KBM-7 (cell line): ENCODE measurements at places on chromosomes 11 and 22.

DNA sequence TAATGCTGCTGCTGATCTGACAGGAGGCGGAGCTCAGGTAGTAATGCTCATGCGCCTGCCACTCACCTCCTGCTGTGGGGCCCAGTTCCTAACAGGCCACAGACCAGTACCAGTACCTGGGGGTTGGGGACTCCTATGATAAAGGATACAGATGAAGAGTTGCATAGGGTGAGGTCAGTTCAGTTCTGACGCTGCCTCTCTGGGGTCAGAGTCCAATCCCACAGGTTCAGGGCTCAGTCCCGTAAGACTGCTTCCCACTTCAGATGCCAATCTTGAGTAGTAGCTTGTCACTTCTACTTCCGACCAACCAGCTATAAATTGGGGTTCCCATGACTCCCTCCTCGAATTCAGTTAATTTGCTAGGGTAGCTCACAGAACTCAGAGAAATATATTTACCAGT is 8.6 kb downstream of the ASRGL1 start:
- DNase-seq = no peak

DNA sequence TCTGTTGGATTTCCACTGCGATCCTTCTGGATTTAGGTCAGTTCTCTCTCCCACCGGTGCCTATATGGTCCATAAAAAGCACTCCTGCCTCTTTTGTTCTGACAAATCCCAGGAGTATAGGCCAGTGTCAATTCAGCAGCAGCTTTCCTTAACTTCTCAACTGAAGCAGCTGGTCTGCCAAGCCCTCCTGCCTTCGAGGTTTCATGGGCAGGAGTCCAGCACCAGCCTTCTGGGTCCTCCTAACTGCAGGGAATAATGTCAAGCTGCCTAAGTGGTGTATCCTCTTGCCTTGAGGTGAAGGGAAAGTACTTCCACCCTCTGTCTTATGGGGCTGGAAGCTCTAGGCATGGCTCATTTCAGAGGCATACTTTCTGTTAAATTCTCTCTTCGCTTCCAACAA is 149.4 kb upstream of the NCAM1 start:
- DNase-seq = no peak

DNA sequence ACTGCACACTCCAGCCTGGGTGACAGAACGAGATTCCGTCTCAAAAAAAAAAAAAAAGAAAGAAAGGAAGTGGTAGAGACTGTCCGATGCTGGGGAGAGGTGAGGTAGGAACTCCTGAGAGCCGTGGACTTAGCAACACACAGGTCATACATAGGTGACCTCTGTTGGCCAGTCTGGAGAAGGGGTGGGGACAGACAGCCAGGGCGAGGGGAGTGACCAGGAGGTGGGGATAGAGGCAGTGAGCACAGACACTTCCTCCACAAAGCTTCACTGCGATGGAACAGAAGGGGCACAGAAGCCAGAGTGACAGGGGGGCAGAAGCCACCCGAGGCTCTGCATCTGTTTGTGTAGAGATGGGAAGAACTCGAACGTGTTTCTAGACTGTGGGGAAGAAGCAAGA is 47.1 kb downstream of the MYH9 start:
- DNase-seq = no peak

GRCh38 chr11:115418626-115419025 is 85.6 kb downstream of the CADM1 start:
- no peak for DNase-seq

GRCh38 chr11:76850130-76850529 is 10.6 kb upstream of the ACER3 start:
- DNase-seq = no peak

GRCh38 chr11:13487661-13488030 is 8.2 kb downstream of the PTH start:
- DNase-seq = peak; percentile 2

DNA sequence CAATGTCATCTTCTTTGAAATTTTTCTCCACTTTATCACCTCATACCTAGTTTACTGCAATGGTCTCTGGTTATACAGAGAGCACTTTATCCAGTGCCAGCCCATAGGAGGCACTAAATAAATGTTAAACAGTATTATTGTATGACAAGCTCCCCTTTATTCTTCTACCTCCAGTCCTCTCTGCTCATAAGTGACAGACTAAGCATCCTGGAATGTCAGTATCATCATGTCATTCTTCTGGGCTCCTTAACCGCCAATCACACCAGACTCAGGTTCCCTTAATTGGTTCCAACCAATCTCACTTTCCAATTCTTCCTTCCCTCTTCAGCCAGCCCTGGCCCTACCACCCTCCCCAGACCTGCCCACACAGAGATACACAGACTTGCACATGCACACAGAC is 93.1 kb downstream of the RPL27A start:
- no peak for DNase-seq
